ENCODE measurements at places on chromosomes 4 and X. TPM values are rescaled to one million over a fixed set of nuclear protein-coding genes. Genes with fewer than 3 reads are reported as not detected.

Gene NPNT
- 43.1 TPM for total RNA-seq

DNA sequence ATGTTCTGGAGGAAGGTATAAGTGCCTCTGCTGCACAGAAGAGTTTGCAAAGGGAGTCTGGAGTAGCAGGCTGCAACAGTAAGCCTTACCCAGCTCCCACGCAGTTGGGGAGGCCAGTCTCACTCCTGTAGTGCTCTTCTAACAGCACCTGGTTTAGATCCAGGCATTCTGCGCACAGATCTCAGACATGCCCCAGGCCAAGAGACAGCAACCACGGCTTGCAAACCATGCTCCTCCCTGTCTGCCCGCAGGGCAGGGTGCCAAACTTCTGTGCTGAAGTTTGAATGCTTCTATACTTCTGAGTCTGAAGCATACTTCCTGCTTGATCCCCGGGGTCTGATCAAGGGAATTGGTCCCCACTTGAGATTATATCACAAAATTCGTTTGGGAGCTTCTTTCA is 106.3 kb downstream of the LINC00632 start:
- no peak for DNase-seq

- DNase-seq, result no peak
These were observed 4.8 kb downstream of the PROM1 start for GRCh38 chr4:16079046-16079445.

DNA sequence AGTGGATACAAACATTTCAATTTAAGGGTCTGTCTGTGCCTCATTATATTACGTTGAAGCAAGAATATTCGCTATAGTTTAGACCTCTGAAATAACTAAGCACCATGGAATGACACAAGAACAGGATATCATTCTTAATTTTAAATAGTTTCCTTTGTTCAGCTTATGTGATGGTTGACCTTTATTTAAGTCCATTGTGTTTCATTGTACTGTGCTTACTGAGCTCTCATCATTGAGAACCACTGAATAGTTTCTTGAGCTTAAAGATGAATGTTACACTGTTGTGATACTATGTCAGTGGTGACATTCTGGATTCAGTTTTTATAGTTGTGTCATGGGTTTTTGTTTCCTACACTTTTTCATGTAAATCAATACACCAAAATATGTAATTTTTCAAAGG is 239.3 kb downstream of the RPA4 start:
- DNase-seq, result no peak

Gene PPEF2
- not detected for total RNA-seq

Gene PNMA5
- not detected for total RNA-seq

- DNase-seq, result no peak
These were observed 46.6 kb upstream of the PGRMC2 start for GRCh38 chr4:128334256-128334655.

DNA sequence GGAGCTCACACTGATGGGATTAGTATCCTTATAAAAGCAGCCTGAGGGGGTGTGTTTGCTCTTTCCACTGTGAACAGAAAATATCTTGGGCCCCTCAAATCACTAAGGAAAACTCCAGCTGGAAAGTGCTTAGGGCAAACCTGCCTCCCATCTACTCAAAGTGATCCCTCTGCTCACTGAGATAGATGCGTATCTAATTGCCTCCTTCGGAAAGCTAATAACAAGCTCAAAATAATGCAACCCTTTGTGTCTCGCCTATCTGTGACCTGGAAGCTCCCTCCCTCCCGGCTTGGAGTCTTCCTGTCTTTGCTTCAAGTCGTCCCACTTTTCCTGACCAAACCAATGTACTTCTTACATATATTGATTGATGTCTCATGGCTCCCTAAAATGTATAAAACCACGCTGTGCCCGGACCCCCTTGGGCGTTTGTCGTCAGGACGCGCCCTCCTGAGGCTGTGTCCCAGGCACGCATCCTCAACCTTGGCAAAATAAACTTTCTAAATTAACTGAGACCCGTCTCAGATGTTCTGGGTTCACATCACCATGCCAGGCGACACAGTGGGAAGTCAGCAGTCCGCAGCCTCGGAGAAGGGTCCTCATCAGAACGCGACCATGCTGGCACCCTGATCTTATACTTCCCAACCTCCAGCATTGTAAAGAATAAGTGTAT is 34.1 kb upstream of the SORCS2 start:
- DNase-seq, result no peak

Measured in ascending aorta (tissue), 2 donors.